ENCODE measurements at places on chromosomes 5 and 9.

- no peak for DNase-seq
Measured at GRCh38 chr5:130385656-130386055, 481.4 kb downstream of the CHSY3 start.

- DNase-seq: no peak
Measured at GRCh38 chr5:56478062-56478461, 244.9 kb upstream of the ANKRD55 start.

DNA sequence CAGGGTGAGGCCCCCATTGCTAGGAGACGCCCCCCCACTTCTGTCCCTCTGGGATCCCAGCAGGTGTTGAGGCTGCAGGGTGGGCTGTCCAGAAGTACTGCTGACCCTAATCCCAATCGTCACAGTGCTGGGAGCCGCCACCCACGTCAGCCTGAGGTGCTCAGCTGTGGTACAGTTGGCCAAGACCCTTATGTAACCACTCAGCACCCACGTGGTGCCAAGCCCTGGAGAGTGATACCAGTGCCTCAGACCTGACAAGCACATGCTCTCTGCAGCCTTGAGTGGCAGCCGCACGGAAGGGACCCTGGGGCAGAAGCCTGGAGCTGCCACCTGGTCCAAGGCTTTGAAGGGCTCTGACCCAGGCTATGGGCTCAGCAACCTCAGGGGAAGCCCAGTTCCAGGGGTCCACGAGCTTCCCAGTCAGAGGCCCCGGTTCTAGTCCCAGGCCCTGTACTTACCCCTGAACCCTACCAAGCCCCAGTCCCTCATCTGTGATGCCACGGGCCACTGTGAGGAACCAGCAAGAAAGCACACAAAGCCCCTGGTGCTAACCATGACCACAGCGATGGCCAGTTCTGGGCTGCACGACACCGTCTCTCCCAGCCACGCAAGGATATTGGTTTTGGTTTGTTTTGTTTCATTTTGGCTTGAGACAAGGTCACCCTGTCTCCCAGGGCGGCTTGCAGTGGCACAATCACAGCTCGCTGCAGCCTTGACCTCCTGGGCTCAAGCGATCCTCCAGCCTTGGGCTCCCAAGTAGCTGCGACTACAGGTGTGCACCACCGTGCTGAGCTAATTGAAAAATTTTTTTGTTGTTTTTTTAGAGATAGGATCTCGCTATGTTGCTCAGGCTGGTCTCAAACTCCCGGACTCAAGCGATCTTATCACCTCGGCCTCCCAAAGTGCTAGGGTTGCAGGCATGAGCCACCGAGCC lies 50.7 kb downstream of the DBH start:
- no peak for DNase-seq

GRCh38 chr5:156201788-156202403 lies 125.1 kb upstream of the SGCD start:
- peak; percentile 13 for DNase-seq

DNA sequence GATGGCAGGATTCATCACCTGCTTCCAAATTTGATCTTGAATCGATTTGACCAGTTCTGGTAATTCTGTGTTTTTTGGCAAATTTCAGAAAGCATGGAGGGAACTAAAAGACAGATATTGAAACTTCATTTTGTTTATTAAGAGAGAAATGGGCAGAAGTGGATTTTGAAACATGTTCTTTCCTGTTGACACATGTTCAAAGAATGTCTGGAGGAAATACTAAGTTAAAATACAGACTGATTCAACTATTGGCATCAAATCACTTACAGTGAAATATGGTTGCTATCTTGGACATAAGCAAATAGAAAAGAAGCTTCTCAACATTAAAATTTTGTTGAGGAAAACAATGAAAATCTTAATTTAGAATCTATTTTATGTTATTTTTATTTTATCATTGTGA lies 19.3 kb upstream of the GZMK start:
- DNase-seq: no peak

GRCh38 chr5:169826618-169827017 lies 153.7 kb downstream of the INSYN2B start:
- DNase-seq: no peak
